T-helper 17 cell (primary cell): ENCODE measurements at places on chromosomes 1 and 21.
A peak's percentile ranks its signal among the peaks of the same experiment; 100 is the strongest.

DNA sequence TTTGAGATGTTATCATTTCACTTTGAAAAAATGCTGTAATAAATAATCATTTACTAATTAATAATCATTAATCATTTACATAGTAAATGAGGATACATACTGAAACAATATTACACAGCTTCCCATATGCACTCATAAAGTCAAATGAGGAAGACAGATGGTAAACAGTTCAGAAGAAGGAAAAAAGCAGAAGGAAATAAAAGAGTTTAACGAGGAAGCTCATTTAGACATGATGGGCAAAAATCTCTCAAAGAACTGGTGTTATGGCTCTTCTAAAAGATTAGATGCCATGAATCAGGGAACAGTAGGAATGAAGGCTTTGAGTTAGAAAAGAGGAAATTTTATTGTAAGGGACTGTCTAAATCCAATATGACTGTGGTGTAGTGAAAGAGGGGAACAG, 347.6 kb downstream of the PTPRC start:
- DNase-seq: no peak

- DNase-seq: no peak
These were observed 144.0 kb downstream of the PGBD5 start for GRCh38 chr1:230282157-230282556.

DNA sequence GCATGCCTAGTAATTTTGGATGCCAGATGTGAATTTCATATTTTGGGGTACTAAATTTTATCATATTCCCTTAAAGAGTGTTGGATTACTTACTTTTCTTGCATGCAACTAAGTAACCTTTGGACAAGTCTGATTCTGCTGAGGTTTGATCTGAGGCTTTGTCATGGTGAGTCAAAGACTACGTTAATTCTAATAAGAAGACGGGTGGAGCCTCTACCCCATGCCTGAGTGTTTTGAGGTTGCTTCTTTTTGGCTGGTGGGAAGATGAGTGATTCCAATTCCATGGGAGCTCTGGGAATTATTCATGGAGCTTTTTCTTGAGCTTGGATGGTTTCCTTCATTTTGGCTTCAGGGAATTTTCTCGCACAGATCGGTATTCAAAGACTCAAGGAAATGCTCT, 11.6 kb upstream of the PCP4 start:
- no peak for DNase-seq

DNA sequence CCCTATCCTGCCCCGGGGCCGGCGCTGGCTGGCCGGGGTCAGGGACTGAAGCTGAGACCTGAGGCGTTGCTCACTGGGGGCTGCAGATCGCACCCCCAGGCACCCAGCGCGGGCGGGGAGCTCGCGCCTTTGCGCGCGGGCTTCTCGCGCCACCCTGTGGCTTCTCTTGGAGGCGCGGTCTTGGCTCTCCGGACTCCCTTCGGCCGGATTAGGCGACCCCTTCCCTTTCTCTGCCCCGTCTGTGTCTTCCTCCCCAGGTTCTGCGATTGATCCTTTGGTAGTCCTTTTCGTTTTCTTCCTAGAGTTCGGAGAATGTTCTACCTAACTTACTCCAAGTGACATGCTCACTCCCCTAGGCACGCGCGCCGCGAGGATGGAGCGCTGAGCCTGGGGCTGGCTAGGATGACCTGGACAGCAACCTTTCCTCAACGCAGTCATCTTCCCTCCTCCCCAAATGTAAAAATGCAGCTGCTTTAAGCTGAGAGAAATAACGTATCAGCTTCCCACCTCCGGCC, 495 bp upstream of the NTRK1 start:
- DNase-seq: peak; percentile 44

DNA sequence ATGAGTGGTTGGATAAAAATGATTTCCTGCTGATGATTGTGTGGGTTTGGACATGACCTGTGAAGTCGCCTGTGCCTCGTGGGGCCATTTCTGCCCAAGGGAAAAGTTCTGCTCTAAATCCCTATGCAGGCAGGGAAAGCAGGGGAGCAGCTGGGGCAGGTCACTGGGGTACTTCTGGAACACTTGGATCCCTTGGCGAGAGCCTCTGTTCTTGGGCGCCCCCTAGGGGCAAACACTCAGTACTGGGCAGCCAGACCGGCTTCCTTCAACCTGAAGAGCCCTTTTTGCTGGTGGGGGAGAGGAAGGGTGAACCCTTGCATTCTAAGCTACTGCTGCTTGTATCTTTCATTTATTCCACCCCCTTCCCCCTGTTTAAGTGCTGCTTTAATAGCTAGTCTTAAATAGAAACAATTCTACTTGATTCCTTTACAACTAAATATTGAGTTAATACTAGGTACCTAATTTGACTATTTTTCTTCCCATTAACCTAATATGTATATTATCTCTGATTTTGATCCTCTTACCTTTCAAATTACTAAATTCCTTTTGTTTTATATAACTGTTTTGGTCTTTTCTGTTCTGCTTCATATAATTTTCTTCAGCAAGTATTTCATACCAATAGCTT, 5.1 kb upstream of the CLEC20A start:
- no peak for DNase-seq

DNA sequence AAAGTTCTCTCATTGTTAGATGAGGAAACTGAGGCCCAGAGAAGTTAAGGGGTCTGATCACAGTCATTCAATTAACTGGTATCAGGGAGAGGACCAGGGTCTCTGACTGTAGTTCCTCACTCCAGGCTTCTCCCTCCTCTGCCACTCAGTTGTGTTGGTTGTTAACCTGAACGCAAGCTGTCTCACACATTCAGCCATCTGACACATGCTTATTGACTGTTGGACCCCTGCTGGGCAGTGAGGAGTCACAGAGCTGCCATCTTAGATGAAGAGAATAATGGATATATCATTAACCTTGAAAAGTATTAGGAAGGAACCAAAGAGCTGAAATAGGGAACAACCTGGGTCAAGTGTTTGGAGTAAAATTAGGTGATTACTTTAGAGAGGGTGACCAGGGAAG, 194.8 kb downstream of the ZZZ3 start:
- no peak for DNase-seq

DNA sequence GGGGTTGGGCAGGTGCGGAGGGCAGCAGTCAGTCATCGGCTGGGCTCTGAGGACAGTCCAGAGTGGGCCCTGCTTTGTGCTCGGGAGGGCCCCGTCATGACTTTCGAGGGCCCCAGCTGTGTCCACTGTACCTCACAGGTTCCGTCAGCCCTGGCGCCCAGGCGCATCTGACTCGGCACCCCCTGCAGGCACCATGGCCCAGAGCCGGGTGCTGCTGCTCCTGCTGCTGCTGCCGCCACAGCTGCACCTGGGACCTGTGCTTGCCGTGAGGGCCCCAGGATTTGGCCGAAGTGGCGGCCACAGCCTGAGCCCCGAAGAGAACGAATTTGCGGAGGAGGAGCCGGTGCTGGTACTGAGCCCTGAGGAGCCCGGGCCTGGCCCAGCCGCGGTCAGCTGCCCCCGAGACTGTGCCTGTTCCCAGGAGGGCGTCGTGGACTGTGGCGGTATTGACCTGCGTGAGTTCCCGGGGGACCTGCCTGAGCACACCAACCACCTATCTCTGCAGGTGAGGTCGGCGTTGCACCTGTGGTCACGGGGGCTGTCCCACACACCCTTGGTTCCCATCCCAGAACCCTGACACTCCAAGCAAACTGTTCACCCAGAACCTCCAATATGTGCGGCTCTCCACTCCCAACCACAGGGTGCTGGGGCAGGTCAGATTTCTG, 7.8 kb downstream of the PODN start:
- no peak for DNase-seq

DNA sequence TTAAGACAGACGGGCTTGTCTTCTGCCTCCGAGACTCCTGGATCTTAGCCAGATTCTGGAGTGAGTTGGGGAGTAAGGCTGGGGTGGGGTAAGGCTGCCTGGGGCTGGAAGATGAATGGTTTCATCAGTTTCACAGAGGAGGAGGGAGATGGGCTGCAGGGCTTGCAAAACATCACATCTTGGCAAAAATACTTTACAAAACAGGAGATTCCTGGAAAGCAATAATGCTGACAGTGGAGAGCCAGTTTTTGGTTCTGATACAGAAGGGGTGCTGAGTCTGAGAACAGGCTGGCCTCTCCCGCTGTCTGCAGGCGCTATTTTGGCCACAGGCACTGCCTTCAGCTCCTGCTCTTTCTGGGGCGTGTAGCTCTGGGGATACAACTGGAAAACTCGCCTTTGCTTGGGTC, 83.4 kb upstream of the KCNE2 start:
- no peak for DNase-seq

GRCh38 chr1:213484333-213484732, 433.3 kb downstream of the RPS6KC1 start:
- DNase-seq: no peak

GRCh38 chr1:5949085-5949760, 43.0 kb downstream of the NPHP4 start:
- no peak for DNase-seq

- DNase-seq: no peak
These were observed 479 bp downstream of the SELENOF start for GRCh38 chr1:86913399-86913895.

DNA sequence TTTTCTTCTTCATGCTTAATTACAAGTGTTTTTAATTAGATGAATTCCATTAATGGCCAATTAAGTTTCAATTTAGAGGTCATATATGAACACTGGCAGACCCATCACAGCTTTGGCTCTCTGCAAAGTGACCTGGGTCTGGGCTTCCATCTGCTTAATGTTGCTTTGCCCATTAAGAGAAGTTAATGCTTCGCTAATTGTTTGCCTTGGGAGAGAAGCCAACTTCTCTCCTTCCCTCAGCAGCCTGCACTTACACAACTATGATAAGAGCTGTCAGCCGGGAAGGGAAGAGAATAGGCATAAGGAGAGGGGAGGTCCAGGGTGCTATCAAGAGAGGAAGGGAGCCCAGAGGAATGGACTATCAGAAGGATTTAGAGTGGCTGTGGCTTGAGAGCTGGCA, 29.0 kb upstream of the CCDC190 start:
- no peak for DNase-seq

DNA sequence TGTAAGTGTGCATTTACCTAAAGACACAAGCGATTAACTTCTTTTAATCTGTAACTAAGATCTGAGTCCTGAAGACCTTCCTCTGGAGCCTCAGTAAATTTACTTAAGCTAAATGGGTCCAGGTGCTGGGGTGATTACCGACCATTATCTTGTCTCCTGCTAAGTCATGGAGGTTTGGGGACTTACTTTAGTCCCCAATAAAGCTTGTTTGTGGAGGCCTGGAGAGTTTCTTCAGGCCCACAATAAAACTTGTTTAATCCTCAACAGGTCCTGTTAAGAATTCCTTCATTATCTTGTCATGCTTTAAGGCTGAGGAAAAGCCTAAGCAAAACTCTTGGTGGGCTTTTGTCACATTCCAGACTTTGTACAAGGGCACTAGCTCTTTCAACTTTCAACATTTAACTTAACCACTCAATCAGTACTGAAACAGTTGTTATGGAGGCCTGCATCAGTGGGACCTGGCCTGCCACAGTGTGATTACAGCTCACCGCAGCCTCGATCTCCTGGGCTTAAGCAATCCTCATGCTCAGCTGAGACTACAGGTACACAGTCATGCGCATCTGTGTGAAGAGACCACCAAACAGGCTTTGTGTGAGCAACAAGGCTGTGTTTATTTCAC, 84.0 kb downstream of the FMO4 start:
- DNase-seq: no peak

DNA sequence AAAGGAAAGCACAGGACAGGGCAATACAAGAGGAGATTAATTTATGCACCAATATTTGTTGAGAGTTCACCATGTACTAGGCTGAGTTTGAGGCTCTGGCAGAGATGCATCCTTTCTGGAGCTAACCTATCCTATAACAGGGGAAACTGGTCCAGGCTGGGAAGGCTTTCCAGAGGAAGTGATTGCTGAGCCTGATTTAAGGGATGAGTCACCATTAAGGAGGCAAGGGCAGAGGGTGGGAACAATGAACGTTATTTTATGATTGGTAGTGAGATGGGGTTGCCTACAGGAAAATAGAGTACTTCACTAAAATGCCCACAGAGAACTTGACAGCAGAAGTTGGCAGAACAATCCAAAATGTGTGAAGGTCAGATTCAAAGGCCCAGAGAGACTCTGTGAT, 141.4 kb downstream of the PLPP3 start:
- DNase-seq: no peak

- DNase-seq: no peak
These were observed 642.8 kb downstream of the PLA2G4A start for GRCh38 chr1:187471555-187471954.

- no peak for DNase-seq
These were observed 30.9 kb downstream of the CCN1 start for GRCh38 chr1:85611425-85611824.

GRCh38 chr1:90831910-90832309, 114.8 kb upstream of the BARHL2 start:
- DNase-seq: no peak

DNA sequence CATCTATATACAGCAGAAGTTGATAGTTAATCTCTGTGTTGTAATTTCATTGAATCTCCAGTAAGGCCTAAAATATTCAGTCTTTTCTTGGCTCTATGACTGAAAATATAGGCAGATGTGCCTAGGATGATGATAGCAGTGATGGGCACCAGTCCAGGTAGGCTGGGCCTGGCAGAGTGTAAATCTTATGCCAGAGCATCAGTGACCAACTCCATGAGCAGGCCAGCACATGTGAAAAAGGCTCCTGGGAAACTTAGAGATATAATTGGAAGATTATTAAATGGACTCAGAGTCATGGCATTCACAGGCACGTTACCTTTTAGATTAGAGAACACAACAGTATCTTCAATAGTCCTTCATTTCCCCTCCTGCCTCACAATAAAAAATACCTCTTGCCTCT, 20.7 kb upstream of the CYYR1 start:
- no peak for DNase-seq

GRCh38 chr1:211653293-211653692, 22.1 kb downstream of the NEK2 start:
- no peak for DNase-seq

- DNase-seq: no peak
These were observed 13.1 kb downstream of the KRTAP13-1 start for GRCh38 chr21:30408782-30409494.
